Stimulated activated CD4-positive, alpha-beta T cell treated with anti-CD3 and anti-CD28 coated beads, Interleukin-12 subunit alpha, Interleukin-12 subunit beta, amount 100 ng/mL, for 4 hours (primary cell): ENCODE measurements at places on chromosomes 4 and X.

GRCh38 chrX:72475952-72476668, 96.5 kb downstream of the HDAC8 start:
- no peak for DNase-seq

GRCh38 chrX:150573702-150574101, 5.3 kb downstream of the MTM1 start:
- no peak for DNase-seq

DNA sequence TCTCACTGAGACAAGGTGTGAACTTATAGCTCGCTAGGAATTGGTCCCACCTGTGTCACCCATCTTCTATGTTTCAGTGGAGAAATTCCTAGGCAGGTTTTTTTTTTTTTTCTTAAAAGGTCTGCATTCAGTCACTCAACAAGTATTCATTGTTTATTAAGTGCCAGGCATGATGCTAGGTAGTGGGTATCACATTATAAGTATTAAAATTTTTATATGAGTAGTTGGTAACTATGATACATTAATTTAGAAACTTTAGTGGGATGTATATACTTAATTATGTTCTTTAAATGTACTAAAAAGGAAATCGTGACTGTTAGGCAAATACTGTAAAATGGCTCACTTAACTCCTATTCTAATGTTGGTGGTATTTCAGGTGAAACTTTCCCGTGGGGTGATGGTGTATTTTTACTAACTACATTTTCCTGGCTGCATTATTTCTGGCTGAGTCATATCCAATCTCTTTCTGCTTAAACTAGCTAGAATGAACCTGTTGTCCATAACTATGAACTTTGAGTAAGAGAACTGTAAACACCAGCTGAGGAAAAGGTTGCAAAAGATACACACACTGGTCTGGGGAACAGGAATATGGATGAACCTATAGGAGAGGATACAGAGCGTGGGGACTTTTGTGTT, 49.3 kb upstream of the MED14 start:
- no peak for DNase-seq

- DNase-seq, result no peak
These were observed 64.8 kb downstream of the KIF4A start for GRCh38 chrX:70354716-70355115.

DNA sequence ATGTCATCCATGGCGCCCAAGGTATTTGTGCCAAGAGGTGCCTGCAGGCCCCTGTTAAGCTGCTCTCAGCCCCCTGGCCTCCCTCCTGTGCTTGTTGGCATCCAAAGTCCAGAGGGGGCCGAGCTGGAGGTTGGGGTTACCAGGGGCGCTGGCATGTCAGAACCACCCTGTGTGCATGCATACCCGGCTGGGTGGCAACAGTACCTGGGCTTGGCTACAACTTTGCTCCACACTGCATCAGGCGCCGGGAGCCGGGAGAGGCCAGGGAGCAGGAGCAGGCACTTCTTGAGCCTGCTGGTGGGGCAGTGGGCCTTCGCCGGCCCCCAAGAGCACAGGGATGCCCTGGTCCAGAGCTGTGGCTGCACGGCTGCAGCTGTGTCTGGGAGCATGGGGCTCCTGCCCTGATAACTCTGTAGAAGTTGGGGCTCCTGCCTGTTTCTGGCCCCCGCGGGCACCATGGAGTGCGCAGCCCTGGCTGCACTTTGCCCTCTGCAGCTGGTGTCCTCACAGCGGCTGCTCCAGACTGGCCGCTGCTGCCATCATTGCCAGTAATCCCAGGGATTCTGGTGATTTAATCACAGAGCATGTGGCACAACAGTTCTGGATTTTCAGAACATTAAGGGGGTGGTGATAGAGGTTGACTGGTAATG, 130.3 kb downstream of the ARHGAP10 start:
- DNase-seq, result no peak

- no peak for DNase-seq
These were observed 272.7 kb upstream of the FAT4 start for GRCh38 chr4:125042041-125042440.
